ENCODE measurements at places on chromosomes 7 and 10.
A peak's percentile ranks its signal among the peaks of the same experiment; 100 is the strongest.

DNA sequence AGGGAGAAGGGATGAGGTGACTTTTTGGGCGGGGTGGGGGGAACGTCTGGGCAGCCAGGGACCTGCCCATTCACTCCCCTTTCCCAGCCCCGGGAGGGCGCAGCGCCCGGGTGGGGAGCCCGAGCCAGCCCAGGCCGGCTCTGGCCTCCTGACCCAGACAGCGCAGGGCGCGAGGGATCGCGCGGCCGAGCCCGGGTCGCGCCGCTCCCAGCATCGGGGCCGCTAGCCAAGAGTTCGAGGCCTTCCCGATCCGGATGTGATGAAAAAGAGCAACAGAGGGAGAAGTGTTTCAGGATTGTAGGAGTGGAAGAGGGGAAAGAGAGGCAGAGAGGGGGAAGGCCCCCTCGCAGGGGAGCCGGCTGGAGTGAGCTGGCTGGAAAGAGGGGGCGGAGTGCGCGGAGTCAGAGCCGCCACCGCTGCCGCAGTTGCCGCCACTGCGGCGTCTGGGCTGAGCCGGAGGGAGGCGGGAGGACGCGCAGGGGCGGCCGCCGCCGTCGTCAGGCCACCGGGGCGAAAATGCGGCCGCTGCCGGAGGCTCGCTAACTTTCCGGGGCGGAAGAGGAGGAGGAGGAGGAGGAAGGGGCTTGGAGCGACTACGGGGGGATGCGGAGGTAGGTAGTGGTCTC lies at the start of gene MDFIC:
TSS of gene MDFIC (plus strand) at position 69 of the 626 bp plus-strand sequence. CDS start 940 bp downstream, outside the sequence.
- peak; percentile 86 for DNase-seq

DNA sequence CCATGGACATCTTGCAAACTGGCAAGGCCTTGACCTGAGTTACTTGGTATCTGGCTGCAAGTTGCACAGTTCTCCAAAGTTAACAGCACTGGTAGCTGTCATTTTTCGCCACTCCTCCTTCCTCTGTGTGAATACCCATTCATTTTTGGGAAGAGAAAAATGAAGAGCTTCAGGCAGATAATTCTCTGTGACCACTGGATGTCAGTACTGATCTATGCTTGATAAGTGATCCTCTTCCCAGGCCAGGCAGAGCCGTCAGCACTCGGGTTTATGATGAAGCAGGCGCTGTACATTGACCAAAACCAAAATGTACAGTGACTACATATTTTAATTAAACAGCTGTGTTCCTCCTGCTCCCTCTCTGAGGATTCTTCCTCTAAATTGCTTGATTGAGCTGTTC lies 55.9 kb upstream of the PDZD8 start:
- DNase-seq = no peak

GRCh38 chr7:36962367-36962766 lies 238.1 kb upstream of the AOAH start:
- DNase-seq = no peak

GRCh38 chr10:112260831-112261230 lies 22.4 kb upstream of the TECTB start:
- DNase-seq = no peak

DNA sequence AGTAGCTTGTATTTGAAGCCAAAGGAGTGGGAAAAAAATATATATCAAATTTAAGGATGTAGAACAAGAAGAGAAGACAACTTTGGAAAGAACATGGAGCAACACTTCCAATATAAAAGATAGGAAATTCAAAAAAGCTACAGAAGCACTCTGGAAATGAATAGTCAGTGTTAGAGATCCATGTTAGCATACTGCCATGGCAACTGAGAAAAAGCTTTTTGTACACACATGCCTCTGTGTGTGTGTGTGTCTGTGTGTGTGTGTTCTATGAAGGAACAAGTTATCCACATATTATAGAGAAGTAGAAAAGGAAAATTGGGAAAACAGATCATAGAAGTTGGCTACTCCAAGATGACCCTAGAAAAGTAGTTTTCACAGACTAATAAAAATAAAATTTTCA lies 96.3 kb downstream of the LRRTM3 start:
- no peak for DNase-seq

DNA sequence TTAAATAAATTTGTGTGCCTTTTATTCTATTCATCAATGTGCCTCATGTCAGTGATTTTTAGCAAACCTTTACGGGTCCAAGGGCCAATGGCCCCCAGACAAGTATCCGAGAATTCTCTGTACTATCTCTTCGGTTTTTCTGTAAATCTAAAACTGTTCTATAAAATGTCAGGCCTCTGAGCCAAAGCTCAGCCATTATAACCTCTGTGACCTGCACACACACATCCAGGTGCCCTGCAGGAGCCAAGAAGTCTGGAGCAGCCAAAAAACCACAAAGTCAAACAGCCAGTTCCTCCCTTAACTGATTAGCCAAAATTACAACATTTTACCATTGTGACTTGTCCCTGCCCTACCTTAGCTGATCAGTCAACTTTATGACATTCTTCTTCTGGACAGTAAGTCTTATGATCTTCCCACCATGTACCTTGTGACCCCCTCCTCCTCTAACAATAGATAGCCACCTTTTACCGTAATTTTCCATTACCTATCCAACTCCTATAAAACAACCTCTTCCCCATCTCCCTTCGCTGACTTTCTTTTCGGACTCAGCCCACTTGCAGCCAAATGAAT lies 363.8 kb downstream of the SEMA3D start:
- no peak for DNase-seq

- DNase-seq = no peak
Observed at GRCh38 chr7:100190048-100190711, 12.5 kb downstream of the STAG3 start.

GRCh38 chr10:71731791-71732190 lies 12.2 kb upstream of the C10orf105 start:
- DNase-seq = no peak

- no peak for DNase-seq
Observed at GRCh38 chr10:131954356-131954965, 27.3 kb downstream of the BNIP3 start.

DNA sequence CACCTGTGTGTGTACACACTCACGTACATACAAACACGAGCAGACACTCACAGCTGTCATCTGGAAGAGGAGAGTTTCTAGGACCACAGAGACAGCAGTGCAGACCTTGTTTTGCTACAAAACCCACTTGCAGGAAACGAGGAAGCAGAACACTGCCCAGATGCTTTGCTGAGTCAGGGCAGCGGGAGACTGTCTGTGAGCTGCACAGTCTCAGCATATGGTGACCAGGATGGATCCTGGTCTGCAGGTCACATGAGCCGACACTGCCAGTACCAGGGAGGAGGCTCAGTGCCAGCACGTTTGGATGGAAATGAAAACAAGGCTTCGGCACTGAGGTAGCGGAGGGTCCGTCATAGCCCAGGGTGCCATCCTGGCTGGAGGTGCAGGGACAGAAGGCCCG lies 117.6 kb upstream of the DPP6 start:
- no peak for DNase-seq

GRCh38 chr7:131109759-131110296 lies 217.8 kb upstream of the MKLN1 start:
- DNase-seq = peak; percentile 75

- DNase-seq = no peak
Observed at GRCh38 chr10:43390759-43391158, 18.2 kb downstream of the HNRNPF start.

DNA sequence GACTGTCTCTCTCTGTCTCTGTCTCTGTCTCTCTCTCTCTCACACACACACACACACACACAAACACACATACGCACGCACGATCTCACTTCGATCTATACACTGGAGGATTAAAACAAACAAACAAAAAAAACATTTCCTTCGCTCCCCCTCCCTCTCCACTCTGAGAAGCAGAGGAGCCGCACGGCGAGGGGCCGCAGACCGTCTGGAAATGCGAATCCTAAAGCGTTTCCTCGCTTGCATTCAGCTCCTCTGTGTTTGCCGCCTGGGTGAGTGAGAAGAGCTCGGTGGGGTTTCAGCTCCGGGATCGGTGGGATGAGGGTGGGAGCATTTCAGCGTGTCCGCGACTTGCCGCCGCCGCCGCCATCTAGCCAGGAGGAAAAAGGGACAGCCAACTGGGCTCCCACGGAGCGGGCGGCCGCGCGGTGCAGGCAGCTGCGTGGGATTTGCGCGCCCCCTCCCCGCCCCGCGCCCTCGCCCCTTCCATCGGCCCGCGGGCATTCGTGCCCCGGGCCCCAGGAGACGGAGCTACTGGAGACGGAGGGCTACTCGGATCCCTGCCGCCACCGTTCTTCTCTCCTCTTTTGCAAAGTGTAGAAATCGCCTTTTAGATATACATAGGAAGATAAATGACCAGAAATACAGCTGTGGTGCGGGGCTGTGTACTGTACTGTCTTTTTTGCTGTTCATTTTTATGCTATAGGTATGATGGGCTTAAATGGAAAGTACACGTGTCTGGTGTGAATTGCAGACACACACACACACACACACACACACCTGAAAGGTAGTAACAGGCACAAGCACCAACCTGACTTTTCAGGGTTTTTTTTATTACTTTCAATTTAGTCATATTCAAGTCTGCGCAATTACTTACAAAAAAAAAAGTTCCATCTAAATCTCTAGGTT lies 581 bp downstream of the PTPRZ1 start:
- DNase-seq = peak; percentile 36

GRCh38 chr7:103388469-103389140 lies 41.2 kb downstream of the PSMC2 start:
- no peak for DNase-seq

DNA sequence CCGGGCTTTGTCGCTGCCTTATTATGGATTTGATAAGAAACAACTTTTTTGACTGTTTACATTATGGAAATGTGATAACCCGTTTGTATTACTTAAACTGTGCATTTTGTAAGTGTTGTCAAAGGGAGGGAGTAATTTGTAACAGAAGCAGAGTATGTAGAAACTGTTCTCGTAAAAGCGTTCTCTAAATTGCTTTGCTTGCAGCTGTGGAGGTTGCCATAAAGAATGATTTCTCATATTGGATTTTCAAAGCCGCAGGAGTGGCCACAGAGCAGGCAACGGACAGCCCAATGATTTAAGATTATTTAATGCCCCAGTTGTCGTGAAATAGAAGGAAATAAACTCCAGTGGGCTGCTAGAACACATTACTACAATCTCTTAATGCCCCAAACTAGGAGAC lies 114.0 kb upstream of the INSYN2A start:
- no peak for DNase-seq

DNA sequence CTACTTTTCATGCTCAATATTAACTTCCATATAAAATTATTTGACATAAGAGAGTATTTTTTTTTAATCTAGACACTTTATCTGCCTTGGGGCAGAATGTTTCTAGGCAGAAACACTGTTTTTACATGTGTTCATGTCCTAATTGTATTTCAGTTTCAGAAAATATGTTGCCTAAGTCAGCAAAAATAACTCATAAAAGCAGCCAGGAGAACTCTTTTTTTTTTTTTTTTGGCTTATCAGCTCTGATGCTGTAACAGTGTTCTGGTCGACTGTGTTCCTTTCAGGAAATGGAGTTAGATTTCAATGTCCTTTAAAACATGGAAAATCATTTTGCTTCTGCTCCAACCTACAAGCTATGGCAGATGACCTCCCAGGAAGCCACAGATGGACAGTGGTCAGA lies 63.2 kb upstream of the OPALIN start:
- DNase-seq = no peak

DNA sequence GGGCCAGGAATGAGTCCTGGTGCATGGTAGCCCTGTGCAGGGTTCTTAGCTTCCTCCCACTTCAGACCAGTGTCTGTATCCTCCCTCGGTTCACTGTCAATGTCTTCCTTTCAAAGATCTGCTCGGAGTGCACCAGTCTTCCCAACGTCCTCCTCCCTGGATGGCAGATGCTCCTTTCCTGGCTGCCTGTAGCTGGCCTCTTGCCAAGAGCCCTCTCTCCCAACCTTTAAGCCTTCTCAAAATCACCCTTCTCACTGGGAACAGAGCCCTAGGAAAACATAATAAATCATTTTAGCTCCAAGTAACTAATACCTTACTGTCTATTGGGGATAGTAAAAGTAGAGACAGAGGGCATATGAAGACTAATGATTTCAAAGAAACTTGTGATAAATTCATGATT lies 490.6 kb downstream of the CCSER2 start:
- no peak for DNase-seq

GRCh38 chr10:132457328-132458070 lies 60.5 kb downstream of the PWWP2B start:
- DNase-seq = peak; percentile 47

- DNase-seq = no peak
Observed at GRCh38 chr7:18038382-18038781, 10.7 kb upstream of the PRPS1L1 start.

GRCh38 chr7:19772841-19773760 lies at the start of gene TMEM196:
TSS of gene TMEM196 (minus strand) at chr7:19773617. CDS start at chr7:19772696, 921 bp downstream.
- peak; percentile 70 for DNase-seq

GRCh38 chr7:51013861-51014511 lies 231.3 kb upstream of the GRB10 start:
- DNase-seq = no peak

- DNase-seq = peak; percentile 39
Observed at GRCh38 chr10:17453373-17454091, 863 bp downstream of the ST8SIA6 start.

DNA sequence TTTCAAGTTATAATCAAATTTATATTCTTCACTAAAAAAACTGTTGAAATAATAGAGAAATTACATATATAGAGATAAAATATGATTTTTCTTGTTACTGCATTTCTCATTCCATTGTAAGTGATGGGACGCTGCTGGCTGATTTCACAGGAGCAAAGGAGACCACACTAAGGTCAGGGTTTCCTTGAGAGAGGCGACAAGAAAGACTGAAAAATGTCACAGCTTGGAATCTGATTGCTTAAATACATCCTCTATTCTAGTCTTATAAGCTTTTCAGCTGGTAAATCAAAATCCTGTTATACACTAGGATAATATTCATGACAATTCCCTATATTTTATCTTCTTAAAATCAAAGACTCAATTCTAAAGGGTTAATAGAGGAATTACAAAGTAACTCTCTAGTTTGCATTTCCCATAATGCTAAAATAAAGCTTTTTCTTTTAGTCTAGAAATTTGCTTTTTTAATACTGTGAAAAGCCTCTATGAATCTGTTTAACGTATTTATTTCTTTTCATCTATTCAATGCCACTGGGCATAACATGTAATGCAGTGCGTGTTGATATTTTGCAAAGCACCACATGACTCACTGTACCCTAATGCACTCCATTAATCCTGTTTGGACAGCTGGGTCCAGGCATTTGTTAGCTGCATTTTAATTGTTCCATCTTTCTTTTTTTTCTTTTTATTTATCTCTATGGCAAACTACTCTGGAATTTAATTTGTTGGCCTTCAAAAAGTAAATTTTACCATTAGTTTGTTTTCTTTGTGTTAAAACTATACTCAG lies 81.7 kb downstream of the RNF32 start:
- no peak for DNase-seq

- DNase-seq = peak; percentile 86
Observed at GRCh38 chr7:74272305-74273038, 16.7 kb upstream of the CLIP2 start.

DNA sequence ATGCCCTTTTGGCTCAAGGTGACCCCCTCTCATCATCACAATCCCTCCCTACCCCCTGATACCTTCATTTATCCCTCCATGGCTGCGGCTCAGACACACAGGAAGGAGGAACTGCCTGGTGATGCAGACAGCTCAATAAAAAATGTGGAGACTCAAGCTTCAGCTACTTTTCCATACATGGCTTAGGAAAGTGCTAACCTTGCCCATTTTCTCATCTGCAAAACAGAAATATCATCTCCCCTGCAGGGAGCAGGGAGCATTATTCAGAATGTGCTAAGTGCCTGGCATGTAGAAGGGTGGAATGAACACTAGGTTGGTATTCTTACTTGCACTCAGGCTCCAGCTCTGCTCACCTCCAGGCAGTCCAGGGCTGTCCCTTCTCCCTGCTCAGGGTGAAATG lies 23.8 kb downstream of the CXCL12 start:
- no peak for DNase-seq

Data from left hindlimb (tissue), 1 donor.